ENCODE measurements at places on chromosomes 13 and 19. TPM values are rescaled to one million over a fixed set of nuclear protein-coding genes. Genes with fewer than 3 reads are reported as not detected.

GRCh38 chr19:43446746-43447489 lies 18.5 kb downstream of the LYPD3 start:
- DNase-seq: peak; percentile 78

DNA sequence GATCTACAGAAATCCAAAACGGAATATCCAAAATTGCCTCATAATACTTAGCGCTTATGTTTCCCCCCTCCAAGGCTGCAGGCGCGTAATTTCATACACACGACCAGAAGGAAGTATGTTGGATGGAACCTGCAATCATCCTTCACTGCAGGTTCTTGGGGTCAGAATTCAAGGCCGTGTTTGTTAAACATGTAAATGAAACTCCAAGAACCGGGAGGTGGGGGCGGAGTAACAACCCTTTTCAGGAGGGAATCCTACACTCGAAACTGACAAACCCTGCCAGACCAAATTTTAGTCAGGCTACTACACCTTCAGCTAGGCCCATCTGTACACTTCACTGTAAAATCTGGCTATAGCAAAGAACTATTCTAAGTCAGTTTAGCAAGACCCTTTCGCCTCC lies 1.3 kb downstream of the ZNF607 start:
- DNase-seq: no peak

DNA sequence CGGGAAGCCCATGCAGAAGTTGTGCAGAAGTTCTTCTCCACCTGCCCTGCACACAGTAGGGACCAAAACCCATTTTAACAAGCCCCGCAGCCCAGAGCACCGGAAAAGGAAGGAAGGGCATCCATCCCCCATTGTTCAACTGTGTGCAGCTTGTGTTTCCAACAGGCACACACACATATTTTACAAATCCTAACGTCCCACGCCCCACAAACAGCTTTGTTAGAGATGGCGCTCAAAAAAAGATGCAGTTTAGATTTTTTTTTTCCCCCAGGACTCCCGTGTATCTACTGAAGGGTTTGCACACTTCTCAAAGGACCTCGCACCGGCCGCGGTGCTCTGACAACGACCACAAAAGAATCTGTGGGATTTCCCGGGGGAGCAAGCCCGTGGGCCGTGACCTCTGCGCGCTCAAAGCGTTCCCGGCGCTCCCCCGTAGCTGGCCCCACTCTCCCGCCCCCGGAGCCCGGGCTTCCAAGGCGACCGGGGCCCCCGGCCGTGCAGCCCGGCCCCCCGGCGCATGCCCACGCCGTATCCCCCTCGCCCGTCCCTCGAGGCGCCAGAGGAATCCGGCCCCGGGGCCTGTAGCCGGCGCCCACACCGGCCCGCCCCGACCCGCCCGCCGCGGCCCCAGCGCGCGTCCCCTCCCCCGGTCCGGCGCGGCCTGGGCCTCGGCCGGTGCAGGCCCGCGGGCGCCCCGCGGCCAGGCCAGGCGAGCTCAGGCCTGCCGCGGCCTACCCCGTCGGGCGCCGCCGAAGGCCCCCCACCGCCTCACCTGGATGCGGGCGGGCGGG lies 523 bp downstream of the ELAVL1 start:
- DNase-seq: no peak

- no peak for DNase-seq
Observed at GRCh38 chr19:51036519-51036918, 1.7 kb upstream of the KLK12 start.

GRCh38 chr19:30784850-30785457 lies 412.8 kb downstream of the ZNF536 start:
- peak; percentile 15 for DNase-seq

GRCh38 chr13:94708031-94708859 lies 4.1 kb downstream of the SOX21 start:
- DNase-seq: no peak

DNA sequence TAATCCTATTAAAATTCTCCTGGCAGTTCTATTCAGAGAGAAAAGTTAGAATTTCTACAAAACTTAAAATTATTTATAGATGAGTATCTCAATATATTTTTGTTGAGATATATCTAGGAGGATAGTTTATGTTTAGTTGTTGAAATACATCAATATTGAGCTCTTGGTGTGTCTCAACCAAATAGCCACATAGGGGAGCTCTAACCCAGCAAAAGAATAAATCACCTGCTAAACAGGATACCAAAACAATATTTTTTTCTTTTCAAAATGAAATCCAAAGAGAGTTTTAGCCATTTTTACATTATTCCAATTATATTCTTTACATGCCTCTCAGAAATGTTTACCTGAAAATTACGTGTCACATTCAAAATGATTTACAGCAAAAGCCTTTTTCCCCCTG lies 954.7 kb downstream of the SLITRK6 start:
- no peak for DNase-seq

DNA sequence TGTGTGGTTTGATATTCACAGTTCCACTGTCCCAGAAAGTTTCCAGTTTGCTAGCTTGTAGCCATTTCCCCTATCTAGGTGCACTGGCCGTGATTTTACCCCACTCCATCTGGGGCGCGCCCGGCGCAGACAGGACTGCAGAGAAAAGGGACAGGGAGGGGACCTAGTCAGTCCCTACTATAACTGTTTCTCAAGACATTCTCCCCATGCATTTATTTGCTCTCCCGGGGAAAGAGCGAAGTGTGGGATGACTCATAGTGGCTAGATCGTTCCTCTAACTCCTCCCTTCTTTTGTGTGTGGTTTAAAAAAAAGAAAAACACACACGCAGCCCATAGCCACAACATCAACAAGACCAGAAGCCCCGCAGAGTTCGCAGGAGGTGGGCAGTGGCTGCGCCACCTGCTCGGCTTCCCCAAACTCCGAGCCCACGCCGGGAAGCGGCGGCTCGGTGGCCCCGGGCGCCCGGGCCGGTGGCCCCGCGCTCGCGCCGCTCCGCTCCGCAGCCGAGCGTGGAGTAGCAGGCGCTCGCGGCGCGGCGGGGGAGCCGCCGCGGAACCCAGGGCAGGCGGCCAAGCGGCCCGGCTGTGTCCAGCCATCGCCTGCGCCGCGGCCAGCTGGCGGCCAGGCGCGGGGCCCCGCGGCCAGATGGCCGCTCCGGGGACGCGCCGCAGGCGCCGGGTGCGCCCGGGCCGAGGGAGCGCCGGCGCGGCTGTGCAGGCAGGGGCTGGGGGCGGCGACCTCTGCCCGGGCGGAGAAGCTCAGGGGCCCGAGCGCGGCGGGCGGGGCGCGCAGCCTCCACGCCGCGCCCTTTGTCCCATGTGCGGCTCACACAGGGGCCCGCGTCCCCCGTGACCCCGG lies 653 bp downstream of the TMTC4 start:
- DNase-seq: peak; percentile 20

GRCh38 chr19:13026462-13027370 lies 31.4 kb downstream of the NFIX start:
- DNase-seq: no peak

The SIGLEC11 gene
- total RNA-seq: 0.46 TPM

GRCh38 chr13:24931450-24932251 lies 164.3 kb upstream of the PABPC3 start:
- DNase-seq: no peak

The ZNF701 gene
- 28.3 TPM for total RNA-seq

DNA sequence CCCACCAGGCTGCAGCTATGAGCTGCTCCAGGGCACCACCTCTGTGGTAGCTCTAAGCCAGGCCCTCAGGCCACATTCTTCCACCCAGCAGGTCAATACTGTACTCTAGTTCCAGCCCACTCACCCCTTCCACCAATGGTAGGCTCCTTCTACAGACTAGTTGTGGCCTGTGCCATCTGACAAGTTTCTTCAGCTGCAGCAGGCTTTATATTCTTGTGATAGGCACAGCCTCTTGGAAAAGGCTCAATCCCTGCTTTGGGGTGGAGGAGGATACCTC lies 8.5 kb downstream of the MICU2 start:
- no peak for DNase-seq

DNA sequence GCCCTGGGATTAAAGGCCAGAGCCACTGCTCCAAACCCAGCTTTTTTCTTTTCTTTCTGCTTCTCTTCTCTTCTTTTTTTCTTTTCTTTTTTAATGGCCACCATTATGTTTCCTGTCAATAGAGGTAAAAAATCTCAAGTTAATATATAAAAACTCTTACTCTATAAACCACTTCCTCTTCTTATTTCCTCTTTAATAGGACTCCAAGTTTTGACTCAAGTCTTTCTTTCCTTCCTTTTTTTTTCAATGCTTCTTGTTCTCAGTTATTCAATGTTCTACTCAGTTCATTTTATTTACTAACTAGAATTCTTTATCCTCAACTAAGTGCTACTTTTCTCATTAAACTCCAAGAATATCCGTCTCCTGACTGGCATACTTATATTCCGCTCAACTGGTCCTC lies 27.1 kb upstream of the MYCBP2 start:
- DNase-seq: no peak

DNA sequence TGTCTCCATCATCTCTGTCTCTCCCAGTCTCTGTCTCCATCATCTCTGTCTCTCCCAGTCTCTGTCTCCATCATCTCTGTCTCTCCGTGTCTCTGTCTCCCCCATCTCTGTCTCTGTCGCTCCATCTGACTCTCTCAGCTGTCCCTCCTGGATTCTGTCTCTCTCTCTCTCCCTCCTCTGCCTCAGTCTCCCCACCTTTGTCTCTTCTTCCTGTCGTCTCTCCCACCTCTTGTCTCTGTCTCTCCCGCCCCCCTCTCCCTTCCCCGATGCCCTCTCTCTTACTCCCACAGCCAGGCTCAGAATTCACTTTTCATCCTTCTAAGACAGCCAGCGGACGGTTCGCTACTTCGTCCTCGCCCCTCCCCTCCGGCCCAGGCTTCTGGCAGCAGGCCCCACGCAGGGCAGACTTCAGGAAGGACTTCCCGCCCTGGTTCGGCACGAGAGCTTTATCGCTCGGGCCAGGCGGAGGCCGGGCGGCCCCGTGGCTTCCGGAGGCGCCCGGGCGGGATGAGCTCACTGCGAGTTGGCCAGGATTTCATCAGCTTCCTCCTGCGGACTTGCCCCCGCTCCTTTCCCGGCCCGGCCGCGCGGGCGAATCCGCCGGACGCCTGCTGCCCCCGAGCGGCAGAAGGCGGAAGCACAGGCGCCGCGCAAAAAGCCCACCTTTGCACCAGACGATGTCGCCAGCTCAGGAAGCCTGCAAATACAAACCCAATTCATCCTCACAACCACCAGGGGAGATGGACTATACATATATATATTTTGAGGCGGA lies 12.4 kb upstream of the CCDC9 start:
- DNase-seq: peak; percentile 87

Data from naive thymus-derived CD4-positive, alpha-beta T cell (primary cell).